Cardiac muscle cell (in vitro differentiated cells and primary cell): ENCODE measurements at places on chromosomes 16 and 17. TPM values are rescaled to one million over a fixed set of nuclear protein-coding genes. Genes with fewer than 3 reads are reported as not detected.

GRCh38 chr17:44219108-44219615 is 313 bp downstream of the UBTF start:
- H3K4me1 ChIP-seq = peaks cover 16% of the 10 kb centered on the region
- no peaks in the 10 kb centered on the region for H3K27me3 ChIP-seq
- H3K4me3 ChIP-seq = peak overlapping the region; percentile 100
- DNase-seq = no peak

- peak within 1 kb of the TSS; percentile 99 for H3K4me3 ChIP-seq
- no peaks in the 10 kb centered on the region for H3K27me3 ChIP-seq
- no peak for DNase-seq
- peak within 1 kb of the TSS; percentile 97 for H3K27ac ChIP-seq
- peaks cover 21% of the 10 kb centered on the region for H3K4me1 ChIP-seq
- H3K36me3 ChIP-seq = no peaks in the 10 kb centered on the region
Observed at GRCh38 chr17:78781893-78782304, at the start of gene CYTH1. Gene CYTH1, minus strand, starts transcription at chr17:78782273. Its CDS starts 50 bp downstream, at chr17:78782223.

DNA sequence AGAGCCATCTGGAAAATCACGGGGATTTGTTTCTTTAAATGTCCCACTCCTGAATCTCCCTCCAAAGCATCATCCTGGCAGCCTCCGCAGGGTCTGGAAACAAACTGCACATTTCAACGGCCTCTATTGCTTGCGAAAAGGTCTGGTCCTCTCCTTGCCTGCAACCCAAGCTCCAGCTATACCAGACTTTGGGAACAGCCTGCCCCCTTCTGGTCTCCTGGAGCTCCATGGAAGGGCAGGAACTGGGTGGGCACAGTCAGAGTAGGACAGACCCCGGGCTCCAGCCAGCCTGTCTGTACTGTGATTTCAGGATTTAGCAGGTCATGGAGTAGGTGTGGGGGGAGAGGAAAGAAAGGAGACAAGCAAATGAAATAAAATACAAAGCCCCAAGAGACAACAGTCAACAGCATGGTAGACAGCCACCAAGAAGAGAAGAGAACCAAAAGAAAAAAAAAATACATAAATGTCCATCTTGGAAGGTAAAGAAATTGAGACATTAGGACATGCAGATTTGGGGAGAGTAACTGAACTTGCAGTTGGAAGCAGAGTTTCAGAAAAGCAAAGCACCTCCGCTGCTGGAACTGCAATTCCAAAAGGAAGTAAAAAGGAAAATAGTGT is 2.7 kb downstream of the XYLT1 start:
- peaks cover 11% of the 10 kb centered on the region for H3K4me1 ChIP-seq
- H3K27me3 ChIP-seq = no peaks in the 10 kb centered on the region
- peak; percentile 74 for DNase-seq

DNA sequence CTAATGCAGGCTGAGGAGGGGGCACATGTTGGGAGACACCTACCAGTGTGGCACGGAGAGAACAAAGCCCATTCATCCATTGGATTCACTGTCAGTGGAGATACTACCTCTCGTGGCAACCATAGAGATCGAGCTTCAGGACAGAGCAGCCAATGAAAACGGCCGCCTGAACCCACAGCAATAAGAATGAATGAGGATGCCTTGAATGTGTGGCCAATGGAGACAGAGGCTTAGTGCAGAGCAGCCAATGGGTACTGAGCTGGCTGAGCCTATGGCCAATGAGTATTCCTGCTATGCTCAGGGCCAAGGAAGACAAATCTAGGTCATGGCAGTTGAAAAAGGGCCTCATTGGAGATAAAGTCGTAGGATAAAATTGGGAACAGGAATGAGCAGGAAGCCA is 10.9 kb downstream of the ARHGEF15 start:
- H3K27me3 ChIP-seq = peaks cover 16% of the 10 kb centered on the region
- H3K36me3 ChIP-seq = no peaks in the 10 kb centered on the region
- H3K4me1 ChIP-seq = no peaks in the 10 kb centered on the region
- DNase-seq = no peak
- H3K4me3 ChIP-seq = no peak overlapping the region

- peaks cover 8% of the 10 kb centered on the region for H3K36me3 ChIP-seq
- peaks cover 24% of the 10 kb centered on the region for H3K27me3 ChIP-seq
- H3K4me1 ChIP-seq = peaks cover 9% of the 10 kb centered on the region
Observed at GRCh38 chr16:31472709-31473203, 804 bp downstream of the TGFB1I1 start.

The KRTAP2-1 gene
- total RNA-seq = not detected in 2 replicates

The NOXO1 gene
- 0.25 and 1.3 TPM in 2 replicates for total RNA-seq
